CD8-positive, alpha-beta memory T cell (primary cell): ENCODE measurements at places on chromosomes 12 and 14. TPM values are rescaled to one million over a fixed set of nuclear protein-coding genes. Genes with fewer than 3 reads are reported as not detected.

DNA sequence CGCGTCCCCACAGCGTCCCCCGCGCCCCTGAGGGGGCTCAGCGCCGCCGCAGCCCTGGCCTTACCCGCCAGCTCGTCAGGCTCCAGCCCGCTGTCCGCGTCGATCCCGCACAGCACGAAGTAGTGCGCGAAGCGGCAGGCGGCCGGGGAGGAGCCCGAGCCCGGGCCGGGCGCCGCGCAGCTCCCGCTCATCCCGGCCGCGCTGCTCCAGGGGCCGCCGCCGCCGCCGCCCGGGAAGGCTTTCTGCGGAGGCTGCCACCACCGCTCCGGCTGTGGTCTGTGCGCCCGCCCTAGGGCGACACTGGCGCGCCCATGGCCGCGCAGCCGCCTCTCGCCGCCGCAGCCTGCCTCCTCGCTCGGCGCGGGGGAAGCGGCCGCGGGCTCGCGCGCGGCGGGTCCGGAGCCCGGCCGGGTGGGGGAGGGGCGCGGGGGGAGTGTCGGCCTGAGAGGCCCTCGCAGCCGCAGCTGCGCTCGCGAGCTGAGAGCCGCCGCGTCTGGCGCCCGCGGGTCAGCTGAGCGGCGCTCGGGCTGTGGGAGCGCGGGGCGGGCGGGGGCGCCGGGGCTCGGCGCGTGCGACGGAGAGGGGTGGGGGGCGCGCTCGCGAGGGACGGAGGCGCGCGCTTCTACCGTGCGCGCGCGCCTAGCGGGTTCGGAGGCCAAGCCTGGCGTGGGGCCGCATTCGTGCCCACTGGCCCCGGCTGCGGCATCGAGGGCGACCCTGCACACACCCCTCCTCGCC lies at the start of gene DENND5B:
Gene DENND5B (minus strand): TSS at position 495 of the 738 bp plus-strand sequence. CDS start 304 bp downstream, at position 191.
- peak within 1 kb of the TSS; percentile 45 for H3K4me3 ChIP-seq
- H3K36me3 ChIP-seq: no peaks in the 10 kb centered on the region
- peaks cover 6% of the 10 kb centered on the region for H3K4me1 ChIP-seq
- peak within 1 kb of the TSS; percentile 24 for H3K27ac ChIP-seq
- H3K27me3 ChIP-seq: peaks cover 12% of the 10 kb centered on the region

DNA sequence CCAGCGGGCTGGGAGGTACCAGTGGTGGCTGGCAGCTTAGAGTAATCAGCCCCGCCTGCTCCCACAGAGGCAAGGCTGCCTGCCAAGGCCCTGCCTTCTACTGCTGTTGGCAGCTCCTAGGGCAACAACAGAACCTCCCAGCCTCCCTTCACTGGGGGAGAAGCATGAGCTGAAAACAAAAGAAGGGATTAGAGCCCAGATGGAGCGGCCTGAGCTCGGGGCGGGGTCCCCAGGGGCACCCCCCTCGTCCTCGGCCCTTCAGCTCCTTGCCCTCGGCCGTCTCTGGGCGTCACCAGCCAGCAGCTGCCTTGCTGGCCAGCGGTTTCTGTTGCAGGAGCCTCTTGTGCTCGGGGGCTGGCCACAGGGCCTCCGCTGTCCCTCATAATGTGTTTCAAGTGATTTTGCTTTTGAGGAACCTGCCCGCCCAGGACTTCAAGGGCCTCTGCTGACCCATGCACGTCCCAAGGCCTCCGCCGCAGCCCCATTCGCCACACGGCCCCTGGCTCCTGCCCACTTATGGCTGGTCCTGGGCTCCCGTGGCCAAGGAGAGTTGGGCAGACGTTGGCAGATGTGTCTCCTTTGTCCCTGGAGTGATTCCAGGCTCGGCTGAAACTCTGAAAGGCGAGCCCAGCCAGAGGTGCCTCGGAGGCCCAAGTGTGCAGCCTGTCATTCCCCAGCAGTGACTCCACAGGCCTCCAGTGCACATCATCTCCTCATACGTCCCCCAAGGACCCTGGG lies 49.7 kb downstream of the PSMA6 start:
- no peaks in the 10 kb centered on the region for H3K27me3 ChIP-seq
- no peaks in the 10 kb centered on the region for H3K4me1 ChIP-seq
- peak; percentile 30 for DNase-seq
- H3K27ac ChIP-seq: no peak overlapping the region

- DNase-seq: peak; percentile 38
- no peaks in the 10 kb centered on the region for H3K27me3 ChIP-seq
- H3K4me1 ChIP-seq: peaks cover 37% of the 10 kb centered on the region
- H3K4me3 ChIP-seq: peak overlapping the region; percentile 80
Measured at GRCh38 chr12:754473-754820, 2.1 kb downstream of the WNK1 start.

GRCh38 chr14:52073251-52073650 lies 4.4 kb upstream of the NID2 start:
- no peaks in the 10 kb centered on the region for H3K36me3 ChIP-seq
- no peak for DNase-seq
- H3K27ac ChIP-seq: no peak overlapping the region
- peaks cover 9% of the 10 kb centered on the region for H3K27me3 ChIP-seq
- peaks cover 9% of the 10 kb centered on the region for H3K4me1 ChIP-seq

DNA sequence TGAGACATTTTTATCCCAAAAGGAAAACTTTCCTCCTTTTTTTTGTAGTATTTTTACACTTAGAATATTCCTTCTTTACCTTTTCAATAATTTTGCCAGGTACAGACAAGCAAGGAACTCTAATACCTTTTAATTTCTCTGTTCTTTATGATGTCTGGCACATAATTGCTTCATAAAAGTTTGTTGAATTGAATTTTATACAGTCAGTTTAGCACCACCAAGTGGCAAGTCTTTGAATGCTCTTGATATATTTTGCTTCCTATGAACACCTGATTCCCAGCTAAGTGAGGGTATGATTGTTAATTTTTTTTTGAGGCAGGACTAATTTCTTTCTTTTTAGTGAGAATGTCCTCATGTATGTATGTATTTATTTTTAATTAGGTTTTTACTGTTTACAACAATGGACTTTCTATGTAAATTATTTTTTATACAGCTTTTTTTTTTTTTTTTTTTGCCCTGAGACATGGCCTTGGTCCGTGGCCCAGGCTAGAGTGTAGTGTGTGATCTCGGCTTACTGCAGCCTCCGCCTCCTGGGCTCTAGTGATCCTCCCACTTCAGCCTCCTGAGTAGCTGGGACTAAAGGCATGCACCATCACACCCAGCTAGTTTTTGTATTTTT lies 6.9 kb downstream of the TBC1D15 start:
- H3K4me3 ChIP-seq: no peak overlapping the region
- H3K36me3 ChIP-seq: no peaks in the 10 kb centered on the region
- H3K27me3 ChIP-seq: no peaks in the 10 kb centered on the region

DNA sequence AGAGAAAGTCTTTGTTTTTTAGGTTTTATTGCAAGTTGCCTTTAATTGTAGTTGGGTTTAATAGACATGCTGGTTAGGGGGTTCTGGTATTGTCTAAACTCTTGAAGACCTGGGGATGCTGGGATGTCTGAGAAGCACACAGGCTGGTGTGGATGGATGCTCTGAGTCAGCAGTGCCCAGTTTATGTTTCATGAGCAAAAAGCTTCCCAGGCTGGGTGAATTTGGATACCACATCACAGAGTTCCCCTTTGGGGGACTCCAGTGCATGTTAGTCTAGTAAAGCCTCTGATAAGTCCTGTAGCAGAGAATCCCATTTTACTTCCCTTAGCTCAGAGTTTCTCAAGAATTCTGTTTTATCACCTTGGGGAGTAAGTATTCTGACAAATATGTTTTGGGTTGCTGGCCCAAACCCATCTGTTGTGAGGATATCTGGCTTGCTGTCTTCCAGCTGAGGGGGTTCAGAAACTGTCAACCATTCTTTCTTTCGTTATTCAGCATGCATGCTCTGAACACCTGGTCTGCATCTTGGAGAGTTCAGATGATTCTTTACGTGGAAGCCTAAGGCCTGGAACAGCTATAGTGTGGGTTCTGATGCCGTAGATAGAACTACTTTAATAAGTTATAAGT lies 509.1 kb downstream of the VRK1 start:
- H3K4me3 ChIP-seq: no peak overlapping the region
- H3K27ac ChIP-seq: no peak overlapping the region
- DNase-seq: no peak
- no peaks in the 10 kb centered on the region for H3K27me3 ChIP-seq

DNA sequence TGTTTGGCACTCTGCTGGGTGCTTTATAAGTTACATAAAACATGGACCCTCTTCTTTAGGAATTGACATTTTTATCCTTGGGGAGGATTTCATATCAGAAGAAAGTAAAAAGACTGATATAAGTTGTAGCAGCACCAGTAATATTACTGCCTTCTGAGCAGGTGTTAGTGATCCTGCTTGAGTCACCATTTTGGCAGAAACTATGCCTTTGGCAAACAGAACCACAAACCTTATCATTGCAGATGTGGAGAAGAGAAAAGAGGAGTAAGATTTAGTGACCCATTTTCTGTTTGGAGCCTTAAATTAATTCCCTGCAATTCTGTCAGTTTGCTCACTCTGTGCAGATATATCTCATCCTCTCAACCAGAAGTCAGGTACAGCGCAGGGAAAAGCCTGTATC lies 23.0 kb downstream of the ZNF410 start:
- H3K27ac ChIP-seq: no peak overlapping the region
- no peaks in the 10 kb centered on the region for H3K4me1 ChIP-seq
- no peaks in the 10 kb centered on the region for H3K27me3 ChIP-seq
- H3K36me3 ChIP-seq: peaks cover 41% of the 10 kb centered on the region
- no peak overlapping the region for H3K4me3 ChIP-seq

DNA sequence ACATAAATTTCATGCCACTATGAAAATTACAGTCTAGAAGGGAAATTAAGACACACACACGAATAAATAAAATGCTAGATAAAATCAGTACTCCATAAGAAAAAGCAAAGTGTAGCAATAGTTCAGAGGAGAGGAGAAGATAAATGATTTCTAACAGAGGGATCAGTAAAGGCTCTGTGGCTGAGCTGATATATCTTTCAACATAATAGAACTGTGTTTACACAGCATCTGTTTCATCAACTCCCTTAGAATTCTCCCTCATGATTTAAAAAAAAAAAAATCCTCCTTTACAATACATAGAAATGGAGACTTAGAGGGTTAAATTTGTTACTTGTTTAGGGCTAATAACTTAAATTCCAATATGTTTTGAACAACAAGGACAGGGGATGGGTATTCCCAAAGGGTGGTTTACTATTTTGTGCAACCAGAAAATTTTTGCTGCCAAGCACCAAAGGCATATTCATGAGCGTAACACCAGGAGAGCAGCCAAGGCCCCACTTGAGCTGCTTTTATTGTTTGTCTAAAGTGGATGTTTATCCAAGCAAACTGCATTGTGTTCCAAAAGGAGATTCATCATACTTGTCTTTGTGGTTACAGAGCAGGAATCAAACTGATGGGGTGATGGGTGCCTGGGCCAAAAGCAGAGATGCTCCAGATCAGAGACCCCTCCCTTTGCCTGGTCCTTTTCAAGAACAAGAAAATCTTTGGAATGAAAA lies 162.7 kb downstream of the BMP4 start:
- H3K4me1 ChIP-seq: no peaks in the 10 kb centered on the region
- H3K4me3 ChIP-seq: no peak overlapping the region
- DNase-seq: no peak
- no peaks in the 10 kb centered on the region for H3K36me3 ChIP-seq
- H3K27me3 ChIP-seq: no peaks in the 10 kb centered on the region

DNA sequence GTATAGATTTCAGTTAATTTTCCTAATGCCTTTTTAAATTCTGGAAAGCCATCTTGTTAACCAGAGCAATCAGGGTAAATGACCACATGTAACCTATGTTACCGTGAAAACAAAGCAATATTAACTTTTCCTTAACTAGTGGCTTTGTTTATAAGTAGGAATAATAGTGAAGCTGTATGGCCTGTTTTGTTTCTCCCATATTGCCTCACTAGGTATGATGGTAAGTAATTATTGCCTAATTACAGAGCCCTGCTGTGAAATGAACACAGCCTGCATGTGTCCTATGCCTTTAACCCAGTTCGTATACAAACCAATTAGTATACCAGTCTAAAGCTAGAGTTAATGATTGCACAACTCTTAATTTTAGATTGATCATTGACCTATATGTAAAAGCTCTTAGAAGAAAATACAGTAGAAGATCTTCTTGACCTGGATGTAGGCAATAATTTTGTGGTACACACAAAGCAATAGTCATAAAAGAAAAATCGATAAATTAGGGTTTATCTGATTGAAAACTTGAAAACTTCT lies 249.9 kb downstream of the CCDC91 start:
- H3K36me3 ChIP-seq: no peaks in the 10 kb centered on the region
- no peak for DNase-seq
- no peak overlapping the region for H3K4me3 ChIP-seq

DNA sequence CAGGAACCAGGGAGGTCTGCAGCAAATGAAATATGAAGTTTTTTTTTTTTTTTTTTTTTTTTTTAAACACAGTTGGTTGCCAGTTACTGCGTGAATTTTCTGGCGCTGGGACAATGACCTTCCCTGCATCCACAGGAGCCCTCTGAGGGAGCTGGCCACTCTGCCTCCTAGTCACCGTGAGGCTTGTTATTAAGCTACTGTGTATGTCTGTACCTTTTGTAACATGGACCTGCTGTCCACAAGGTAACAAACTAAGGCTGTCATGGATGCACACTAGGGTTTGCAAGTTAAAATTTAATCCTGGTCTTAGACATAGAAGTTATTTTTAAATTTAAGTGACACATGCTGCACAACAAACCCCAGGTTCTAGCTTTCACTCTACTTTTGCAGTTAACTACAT lies 211.0 kb downstream of the SSPN start:
- no peak for DNase-seq
- no peaks in the 10 kb centered on the region for H3K4me1 ChIP-seq

DNA sequence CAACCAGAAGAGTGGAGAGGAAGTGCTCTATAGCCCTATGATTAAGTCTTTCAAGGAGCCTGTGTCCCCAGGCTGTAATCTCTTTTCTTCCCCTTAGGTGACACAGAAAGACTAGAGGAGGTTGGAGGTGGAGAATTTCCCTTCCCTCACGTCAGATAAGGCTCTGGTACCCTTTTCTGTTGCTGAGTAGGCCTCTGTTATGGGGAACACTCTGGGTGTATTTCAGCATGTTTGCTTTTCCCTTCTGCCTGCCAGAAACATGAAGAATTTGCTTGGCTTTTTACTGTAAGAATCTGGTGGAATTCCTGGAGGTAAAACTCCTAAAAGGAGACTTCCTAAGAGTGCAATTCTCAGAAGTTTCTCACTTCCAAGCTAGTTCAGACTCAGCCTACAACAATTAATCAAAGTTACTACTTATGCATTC lies 58.3 kb downstream of the SIX1 start:
- no peak overlapping the region for H3K27ac ChIP-seq
- H3K27me3 ChIP-seq: no peaks in the 10 kb centered on the region
- no peak for DNase-seq
- no peak overlapping the region for H3K4me3 ChIP-seq
- H3K4me1 ChIP-seq: no peaks in the 10 kb centered on the region

DNA sequence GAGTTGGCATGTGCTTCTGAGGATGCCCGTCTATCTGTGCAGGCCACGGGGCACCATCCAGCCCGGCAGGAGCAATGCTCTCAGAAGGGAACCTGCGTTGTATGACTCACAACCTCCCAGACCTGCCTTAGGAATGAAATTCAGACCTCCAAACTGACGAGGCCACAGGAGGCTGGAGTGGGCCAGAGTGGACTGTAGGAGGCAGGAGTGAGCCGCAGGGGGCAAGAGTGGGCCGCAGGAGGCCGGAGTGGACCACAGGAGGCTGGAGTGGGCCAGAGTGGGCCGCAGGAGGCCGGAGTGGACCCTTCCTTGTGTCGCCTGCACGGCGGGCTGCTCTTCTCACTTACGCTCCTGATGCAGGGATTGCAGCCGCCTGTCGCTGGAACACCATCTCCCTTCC lies 11.1 kb upstream of the FBRSL1 start:
- H3K27me3 ChIP-seq: no peaks in the 10 kb centered on the region
- H3K36me3 ChIP-seq: no peaks in the 10 kb centered on the region
- H3K27ac ChIP-seq: no peak overlapping the region
- H3K4me3 ChIP-seq: no peak overlapping the region

DCN gene
- not detected for polyA plus RNA-seq

IGF1 gene
- not detected for polyA plus RNA-seq

LAG3 gene
- polyA plus RNA-seq: 37.3 TPM
